ENCODE measurements at places on chromosomes 3 and 15. TPM values are rescaled to one million over a fixed set of nuclear protein-coding genes. Genes with fewer than 3 reads are reported as not detected.

Gene AQR
- total RNA-seq = 39.6 TPM

Gene TMEM266
- total RNA-seq = 0.29 TPM

Gene CCDC191
- 2.1 TPM for total RNA-seq

Gene SV2B
- total RNA-seq = 0.29 TPM

Gene CD86
- total RNA-seq = not detected

Gene ATP2C1
- 28.6 TPM for total RNA-seq

Gene CDHR4
- 0.24 TPM for total RNA-seq

Gene ACSBG1
- 0.81 TPM for total RNA-seq
